Stimulated activated CD8-positive, alpha-beta memory T cell treated with anti-CD3 and anti-CD28 coated beads, Interleukin-7, amount 100 ng/mL, for 1 hour (primary cell): ENCODE measurements at places on chromosomes 11 and 22.

DNA sequence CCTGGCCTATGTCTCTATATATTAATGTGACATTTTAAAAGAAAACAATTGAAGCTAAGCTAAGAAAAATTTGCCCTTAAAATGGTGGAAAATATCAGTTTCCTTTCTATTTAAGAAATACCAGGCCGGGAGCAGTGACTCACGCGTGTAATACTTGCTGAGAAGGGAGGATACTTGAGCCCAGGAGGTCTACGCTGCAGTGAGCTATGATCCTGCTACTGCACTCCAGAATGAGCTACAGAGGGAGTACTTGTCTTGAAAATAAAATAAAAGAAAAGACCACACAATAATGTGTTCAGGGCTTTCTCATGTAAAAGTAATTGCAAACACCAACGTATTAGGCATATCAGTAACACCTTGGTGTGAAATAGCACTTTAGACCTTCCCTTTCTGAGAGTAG lies 1.4 kb upstream of the PRSS23 start:
- DNase-seq, result no peak

- DNase-seq, result no peak
These were observed 1252.7 kb downstream of the BRD1 start for GRCh38 chr22:48574776-48575617.

- DNase-seq, result no peak
These were observed 47.9 kb downstream of the ASCL2 start for GRCh38 chr11:2222451-2222850.

- DNase-seq, result no peak
These were observed 77.3 kb downstream of the ARHGEF12 start for GRCh38 chr11:120413480-120413879.

- no peak for DNase-seq
These were observed 14.6 kb downstream of the ACAT1 start for GRCh38 chr11:108135845-108136544.

DNA sequence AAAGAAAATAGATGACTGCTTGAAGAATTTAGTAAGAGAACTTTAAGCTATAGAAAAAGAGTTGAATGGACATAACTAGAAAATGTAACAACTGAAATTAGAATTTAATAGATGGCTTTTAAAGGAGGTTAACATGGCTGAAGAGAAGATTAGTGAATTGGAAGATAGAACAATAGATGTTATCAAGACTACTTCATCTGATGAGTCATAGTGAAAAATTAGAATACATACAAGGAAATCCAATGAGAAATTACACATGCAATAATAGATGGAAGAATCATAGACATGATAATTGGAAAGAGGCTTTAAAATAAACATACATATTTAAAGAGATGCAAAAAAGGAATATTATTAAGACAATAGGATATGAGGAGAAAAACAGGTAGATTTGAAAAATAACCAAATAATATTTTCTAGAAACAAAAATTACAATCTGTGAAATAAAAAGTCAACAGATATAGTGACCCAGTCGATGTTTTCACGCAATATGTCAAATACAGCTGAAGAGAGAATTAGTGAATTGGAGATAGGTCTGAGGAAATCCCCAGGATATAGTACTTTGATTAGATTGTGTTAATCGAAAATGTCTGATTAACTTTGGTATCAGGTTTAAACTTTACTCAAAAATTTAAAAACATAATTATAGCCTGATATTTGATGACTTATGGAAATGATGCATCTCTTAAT lies 28.2 kb downstream of the CAT start:
- no peak for DNase-seq
